NCI-H774 (cell line): ENCODE measurements at places on chromosomes 7 and 10.
A peak's percentile ranks its signal among the peaks of the same experiment; 100 is the strongest.

DNA sequence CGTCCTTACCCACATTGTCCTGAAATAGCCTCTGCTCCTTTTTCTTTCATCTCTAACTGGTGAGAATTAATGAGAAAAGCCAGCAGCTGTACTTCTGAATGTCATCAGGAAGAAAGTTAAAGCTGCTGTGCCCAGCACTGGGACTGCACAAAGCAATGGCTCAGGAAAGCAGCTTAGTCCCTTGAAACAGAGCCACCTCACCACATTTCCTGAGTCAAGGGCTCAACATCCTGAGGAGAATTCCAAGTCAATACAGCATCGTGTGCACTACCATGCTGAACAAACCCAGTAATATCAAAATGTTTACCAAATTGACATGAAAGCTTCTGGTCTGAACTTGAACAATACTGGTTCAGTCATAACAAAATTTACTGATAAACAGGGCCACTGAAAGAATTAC lies 140.1 kb downstream of the KMT2E start:
- DNase-seq = no peak

- no peak for DNase-seq
These were observed 203.7 kb downstream of the EBF3 start for GRCh38 chr10:129760416-129760815.

GRCh38 chr10:77936697-77937567 lies 10.4 kb upstream of the DLG5 start:
- DNase-seq = no peak

GRCh38 chr10:100728928-100729861 lies 16.2 kb upstream of the PAX2 start:
- DNase-seq = no peak

DNA sequence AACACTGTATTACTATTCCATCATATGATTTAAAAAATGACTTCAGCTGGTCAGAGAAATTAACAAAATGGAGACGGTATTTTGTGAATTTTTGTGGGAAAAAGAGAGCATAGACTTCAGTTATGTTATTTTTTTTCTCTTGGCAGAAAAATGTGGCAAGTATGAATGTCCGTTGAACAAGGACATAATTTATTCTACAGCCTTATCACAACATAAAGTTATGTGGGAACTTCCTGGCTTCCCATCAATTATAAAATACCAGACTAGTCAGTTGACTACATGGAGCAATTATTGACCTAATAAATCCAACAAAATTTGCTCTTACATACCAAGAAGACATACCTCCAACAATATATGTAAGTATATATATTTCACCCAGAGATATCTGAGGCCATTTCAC lies 88.6 kb upstream of the PPP1R3A start:
- DNase-seq = no peak

DNA sequence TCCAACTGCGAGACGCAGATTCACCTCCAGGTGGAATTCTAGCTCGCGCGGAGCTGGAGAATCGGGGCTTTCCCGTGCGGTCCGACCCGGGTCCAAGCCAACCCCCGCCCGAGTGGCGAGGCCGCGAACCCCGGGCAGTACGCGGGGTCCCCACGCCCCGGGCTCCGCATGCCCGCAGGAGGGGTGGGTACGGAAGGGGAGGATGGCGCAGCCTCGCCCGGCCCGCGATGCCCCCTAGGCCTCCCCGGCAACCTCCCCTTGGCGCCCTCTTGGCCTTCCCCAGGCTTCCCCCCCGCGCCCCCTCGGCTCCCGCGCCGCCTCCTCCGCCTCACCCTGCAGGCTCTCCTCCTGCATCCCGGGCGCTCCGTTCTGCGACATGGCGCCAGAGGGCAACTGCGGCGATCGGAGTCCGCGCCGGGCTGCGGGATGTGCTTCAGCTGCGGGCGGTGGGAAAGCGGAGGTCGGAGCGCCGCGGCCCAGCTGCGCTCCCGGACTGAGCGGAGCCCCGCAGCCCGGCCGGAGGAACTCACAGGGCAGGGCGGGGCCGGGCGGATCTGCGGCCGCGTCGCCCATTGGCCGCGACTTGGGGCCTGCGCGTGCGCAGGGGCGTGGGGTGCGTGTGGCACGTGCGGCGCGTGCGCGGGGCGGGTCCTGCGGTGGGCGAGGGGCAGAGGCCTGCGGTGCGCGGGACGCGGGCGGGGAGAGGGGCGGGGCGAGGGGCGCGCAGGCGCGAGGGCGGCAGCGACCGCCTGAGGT lies at the start of gene BNIP3:
TSS of gene BNIP3 (minus strand) at position 495 of the 756 bp plus-strand sequence. CDS start at position 378, 117 bp downstream.
- peak; percentile 82 for DNase-seq

DNA sequence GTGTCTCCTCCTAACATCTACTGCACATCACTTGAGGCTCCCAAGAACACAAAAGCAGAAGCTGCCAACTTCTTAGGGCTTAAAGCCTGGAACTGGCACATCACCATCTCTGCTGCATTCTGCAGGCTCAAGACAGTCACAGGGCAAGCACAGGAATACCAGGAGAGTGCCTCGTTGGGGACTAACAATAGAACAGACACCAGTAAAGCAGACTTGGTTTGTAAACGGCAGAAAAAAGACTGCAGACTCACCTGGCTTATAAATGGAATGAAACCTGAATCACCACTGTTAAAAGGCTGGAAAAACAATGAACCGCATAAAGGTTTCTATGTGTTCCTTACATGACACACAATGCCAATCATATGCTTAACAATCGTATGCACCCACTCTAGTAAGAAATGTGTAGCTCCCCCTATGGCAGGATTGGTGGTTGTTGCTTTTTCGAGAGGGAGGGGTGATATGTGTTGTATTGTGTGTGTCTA lies 12.8 kb downstream of the RHEB start:
- peak; percentile 13 for DNase-seq

GRCh38 chr7:138750901-138751464 lies 46.8 kb upstream of the TMEM213 start:
- no peak for DNase-seq

DNA sequence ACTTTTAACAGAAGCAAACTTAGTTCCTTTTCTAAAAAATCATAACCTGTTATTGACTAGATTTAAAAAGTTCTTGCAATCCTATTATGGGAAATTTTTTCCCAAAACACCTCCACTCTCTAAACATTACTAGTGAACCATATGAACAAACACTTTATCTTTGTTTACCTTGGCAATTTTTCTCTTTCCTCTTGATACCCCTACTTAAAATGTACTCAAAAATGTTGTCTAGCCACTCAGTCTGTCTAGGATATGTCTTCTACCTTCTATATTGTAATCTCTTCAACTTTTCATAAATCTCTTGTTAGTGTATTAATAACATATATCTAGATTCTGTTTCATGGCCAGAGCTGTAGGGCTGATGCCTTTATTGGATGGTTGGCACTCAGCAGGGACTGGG lies 630.0 kb upstream of the GRM3 start:
- DNase-seq = no peak

GRCh38 chr10:20892011-20892585 lies 5.0 kb downstream of the NEBL start:
- no peak for DNase-seq

- DNase-seq = no peak
These were observed 258.2 kb downstream of the SDK1 start for GRCh38 chr7:3559278-3559677.

GRCh38 chr7:33072471-33072870 lies 9.9 kb upstream of the NT5C3A start:
- no peak for DNase-seq

DNA sequence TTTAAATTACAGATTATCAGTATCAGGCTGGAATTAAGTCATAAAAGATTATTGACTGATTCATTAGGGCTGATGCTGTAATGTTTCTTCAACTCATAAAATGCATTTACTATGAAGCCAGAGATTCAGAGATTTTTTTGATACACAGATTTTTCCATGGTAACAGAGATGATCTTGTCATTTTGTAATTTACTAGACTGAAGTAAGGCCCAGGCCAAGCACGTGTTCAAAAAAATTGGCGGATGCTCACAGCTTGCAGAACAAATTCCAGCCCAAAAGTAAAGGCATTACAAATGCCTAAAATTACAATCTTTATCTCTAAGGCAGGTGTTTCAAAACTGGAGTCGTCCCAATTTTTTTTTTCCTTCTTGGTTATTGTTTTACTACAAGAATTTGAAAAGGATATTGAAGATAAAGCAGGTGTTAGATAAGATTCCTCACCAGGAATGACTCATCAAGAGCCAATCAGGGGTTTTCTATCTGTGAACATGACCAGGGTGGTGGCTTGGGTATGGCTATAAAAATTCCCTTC lies 78.4 kb upstream of the MEOX2 start:
- no peak for DNase-seq

DNA sequence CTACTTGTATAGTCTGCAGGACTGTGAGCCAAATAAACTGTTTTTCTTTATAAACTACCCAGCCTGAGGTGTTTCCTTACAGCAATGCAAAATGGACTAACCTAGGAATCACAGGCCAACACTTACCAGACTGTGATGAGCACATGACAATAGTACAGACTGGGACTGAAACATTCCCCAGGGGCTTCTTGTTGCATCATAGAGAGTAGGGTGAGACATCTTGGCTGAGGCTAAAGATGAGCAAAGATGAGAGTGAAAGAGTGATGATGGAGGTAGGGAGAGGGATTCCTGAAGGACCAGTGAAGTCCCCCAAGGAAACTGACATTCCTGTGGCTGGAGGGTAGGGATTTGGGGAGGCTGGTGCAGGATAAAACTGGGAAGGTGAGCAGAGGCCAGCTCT lies 194.4 kb downstream of the TPST1 start:
- no peak for DNase-seq

- DNase-seq = no peak
These were observed 55.4 kb upstream of the TRIM8 start for GRCh38 chr10:102588875-102589274.

GRCh38 chr7:34069676-34070075 lies 164.3 kb downstream of the BMPER start:
- DNase-seq = no peak

GRCh38 chr7:43787771-43788170 lies 29.3 kb downstream of the BLVRA start:
- no peak for DNase-seq

DNA sequence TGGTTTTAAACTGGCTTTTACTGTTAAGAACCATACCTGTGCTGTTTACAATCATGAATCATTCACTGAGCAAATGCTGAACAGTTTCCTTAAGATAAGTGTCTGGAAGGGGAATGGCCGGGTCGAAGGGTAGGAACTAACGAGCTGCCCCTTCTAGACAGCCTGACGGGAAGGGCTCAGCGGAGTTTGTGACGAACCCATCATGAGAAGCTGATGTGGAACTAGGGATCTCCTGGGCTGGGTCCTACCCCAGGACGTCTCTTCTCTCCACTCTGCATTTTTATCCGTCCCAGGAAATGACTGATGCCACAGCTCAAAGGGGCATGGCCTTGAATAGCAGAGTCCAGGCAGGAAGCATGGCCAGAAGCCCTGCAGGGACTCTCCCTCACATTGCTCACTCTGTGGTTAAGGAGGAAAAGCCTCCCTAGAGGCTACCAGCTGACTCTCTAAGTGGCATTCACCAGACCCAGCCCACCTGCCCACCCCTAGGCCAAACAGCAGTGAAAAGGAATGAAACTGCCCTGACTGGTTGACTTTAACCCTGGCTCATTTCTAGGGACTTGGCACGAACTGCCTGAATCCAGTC lies 112.0 kb downstream of the PFKFB3 start:
- no peak for DNase-seq
